ENCODE measurements at places on chromosomes 7 and 10.

DNA sequence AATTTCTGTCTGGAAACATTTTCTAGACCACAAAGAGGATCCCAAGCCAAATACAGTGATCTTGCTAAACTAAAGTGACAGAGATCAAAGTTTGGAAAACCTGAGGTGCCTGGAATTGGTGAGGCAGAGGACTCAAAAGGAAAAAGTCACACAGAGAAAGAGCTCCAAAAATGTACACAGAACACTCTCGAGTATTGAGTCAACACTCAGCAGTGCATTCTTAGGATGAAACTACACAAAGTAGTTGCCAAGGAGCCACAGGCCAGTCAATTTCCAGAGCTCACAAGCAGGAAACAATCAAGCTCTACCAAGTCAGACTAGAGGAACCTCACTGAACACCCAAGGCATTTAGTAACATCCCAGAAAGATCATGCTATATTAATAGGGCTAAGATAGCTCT lies 61.3 kb downstream of the MICU1 start:
- peak; percentile 84 for DNase-seq

DNA sequence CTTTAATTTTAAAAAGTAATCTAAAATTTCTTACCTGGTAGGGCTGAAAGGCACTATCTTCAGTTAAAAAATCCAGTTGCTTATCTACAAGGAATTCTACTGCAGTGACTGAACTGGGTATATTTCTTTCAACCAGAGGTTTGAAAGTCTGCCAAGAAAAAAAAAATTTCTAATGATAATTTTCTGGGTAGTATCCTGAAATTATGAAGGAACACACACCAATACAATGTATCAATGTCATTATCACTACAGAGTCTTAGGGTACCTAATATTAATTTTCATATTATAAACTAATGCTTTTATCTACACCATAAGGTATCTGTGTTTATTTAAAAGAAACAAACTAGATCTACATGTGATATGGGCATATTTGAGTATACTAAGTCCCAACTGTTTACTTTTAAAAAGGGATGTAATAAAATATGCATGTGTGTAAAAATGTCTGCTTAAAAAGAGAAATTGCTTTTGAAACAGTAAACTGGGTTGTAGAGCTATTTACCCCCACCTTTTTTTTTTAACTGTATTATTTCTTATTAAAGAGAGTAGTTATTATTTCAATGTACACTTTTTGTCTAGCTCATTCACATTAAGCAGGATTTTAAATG lies 131.6 kb downstream of the NRBF2 start:
- DNase-seq: no peak

DNA sequence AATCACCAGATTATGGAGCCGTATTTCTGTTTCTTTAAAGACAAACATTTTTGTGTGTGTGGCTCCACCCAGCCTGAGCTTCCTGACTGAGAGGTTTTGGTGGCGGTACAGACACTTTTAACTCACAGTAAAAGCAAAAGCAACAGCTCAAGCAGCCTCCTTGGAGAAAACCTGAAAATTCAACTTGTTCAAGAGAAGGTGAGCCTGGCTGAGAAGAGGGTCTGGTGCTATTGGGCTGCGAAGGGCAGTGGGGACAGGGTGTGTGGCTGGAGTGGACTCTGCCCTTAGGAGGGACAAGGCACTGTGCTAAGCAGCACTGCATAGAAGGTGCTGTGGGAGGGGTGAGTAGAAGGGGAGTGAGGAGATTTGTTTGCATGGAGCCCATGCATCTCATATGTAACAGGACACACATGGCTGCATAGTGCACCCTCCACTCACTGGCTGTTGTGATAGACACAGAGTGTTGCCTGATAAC lies at the start of gene GIMAP7:
GIMAP7 (plus strand) TSS at position 125 of the 475 bp plus-strand sequence. CDS start 5,103 bp downstream, outside the sequence.
- DNase-seq: peak; percentile 74

GRCh38 chr10:70576803-70577517 lies 25.6 kb downstream of the PRF1 start:
- DNase-seq: peak; percentile 58

DNA sequence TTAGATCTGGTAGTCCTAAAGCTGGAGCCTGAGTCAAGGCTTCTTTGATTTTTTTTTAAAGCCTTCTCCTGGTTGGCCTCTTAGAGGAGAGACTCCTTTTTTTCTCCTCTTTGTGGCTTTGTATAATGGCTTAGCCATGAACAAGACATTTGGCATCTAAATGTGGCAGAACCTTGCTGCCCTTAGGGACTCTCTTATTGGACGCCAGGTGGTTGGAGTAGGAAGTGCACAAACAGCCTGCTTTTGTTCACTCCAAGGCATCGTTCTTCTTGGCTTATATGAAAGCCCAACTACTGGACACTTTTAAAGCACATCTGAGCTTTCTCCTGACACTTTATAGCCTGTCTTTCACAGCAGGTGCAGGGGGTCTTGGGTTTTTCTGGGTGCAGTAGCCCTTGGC lies 25.0 kb downstream of the ZPBP start:
- DNase-seq: no peak

- DNase-seq: no peak
Observed at GRCh38 chr7:151920488-151920887, 35.8 kb upstream of the GALNTL5 start.

DNA sequence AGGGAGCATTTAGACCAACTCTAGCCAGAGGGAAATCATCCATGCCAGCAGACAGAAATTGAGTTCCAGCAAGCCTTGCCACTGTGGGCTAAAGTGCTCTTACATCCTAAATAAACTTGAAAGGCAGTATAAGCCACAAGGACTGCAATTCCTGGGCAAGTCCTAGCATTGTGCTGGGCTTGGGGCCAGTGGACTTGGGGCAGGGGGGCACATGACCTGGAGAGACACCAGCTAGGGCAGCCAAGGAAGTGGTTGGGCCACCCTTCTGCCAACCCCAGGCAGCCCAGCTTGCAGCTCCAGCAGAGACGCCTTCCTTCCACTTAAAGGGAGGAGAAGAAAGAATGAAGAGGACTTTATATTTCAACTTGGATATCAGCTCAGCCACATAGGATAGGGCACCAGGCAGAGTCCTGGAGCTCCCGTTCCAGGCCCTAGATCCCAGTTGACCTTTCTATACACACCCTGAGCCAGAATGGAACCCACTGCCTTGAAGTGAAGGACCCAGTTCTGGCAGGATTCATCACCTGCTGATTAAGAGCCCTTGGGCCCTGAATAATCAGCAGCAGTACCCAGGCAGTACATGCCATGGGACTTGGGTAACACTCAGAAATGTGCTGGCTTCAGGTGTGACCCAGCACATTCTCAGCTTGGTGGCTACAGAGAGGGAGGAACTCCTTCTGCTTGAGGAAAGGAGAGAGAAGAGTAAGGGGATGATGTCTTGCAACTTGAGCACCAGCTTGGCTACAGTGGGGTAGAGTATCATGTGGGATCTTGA lies 153.0 kb downstream of the GNAI1 start:
- no peak for DNase-seq

DNA sequence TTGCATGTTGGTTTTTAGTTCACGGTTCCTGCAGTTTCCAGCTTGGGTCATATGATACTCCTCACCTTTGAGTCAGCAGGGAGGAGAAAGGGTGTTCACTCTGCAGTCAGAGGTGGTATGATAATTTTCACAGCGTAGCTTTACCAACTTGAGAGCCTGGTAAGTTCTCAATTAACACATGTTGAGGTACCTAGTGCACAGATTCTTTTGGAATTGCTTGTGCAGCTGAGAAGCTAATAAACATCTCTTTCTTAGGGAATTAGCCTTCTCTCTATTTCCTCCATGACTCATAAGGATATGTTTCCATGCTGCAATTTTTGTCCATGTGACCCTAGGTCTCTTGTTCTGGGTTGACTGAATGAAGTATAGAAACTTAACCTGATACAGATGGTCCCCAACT lies 166.6 kb downstream of the KIF20B start:
- DNase-seq: no peak

DNA sequence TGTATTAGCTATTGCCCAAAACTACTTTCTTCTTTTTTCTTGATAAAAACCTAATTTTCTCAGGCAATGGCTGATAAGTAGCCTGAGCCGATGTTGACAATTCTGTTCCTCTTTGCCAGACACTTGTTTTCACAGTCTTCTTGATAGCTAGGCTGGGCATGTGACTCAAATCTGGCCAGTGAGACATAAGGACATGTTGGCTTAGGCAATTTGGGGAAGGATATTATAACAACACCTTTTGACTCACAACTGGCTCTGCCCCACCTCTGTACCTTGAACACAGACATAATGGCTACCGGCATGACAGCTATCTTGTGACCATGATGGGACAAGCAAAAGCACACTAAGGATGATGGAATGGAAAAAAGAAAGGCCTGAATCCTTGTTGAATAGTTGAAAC lies 72.9 kb upstream of the GPR22 start:
- peak; percentile 10 for DNase-seq

DNA sequence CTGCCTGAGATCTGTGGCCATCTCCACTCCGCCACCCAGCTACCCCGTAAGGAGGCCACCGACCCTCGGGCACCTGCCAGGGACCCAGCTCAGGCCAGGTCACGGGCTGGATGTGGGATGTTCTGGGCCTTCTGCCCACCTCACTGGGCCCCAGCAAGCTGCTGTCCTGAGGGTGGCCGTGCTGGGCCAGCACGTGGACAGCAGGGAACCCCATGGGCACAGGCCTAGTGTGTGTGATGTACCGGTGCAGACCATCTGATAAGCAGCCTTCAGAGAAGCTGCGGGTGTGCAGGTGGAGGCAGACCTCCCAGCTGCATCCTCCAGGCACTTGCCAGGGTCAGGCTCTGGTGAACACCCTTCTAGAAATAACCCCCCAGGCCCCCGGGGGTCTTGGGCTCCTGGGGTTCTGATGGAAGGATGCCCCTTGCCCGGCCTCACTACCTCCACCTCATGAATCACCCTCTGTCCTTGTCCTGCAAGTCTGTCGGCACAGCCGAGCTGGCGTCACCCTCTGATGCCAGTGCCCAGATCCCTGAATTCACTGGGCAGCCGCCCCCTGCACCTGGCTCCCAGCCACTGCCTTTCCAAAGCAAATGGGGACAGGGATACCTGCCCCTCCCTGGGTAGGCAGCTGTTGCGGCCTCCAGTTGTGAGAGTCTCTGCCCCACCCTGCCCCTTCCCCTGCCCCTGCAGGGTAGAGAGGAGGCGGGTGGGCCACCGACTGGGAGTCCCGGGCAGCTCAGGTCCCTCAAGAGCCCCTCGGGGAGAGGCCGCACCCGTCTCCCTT lies 139.8 kb downstream of the FAM53B start:
- DNase-seq: no peak

- no peak for DNase-seq
Observed at GRCh38 chr7:25579778-25580075, 351.4 kb upstream of the NPVF start.

DNA sequence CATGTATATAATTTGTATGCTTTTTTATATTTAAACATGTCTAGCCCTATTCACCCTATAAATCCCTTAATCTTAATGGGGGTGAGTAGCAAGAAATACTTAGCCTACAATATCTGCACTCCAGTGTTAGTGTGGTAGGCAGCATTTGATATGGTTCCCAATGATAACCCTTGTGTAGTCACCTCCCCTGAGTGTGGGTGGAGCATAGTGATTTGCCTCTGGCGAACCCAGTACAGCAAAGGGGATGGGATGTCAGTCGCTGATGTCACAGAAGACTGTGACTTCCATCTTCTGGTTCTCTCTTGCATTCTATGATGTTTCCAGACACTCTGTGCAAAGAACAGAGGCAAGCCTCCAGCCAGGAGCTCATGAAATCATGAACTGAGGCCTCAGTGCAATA lies 211.2 kb downstream of the CRPPA start:
- no peak for DNase-seq
